ENCODE measurements at places on chromosomes 7 and 10. TPM values are rescaled to one million over a fixed set of nuclear protein-coding genes. Genes with fewer than 3 reads are reported as not detected.

- DNase-seq, result no peak
These were observed 164.0 kb upstream of the ASAH2 start for GRCh38 chr10:50415292-50415691.

GRCh38 chr10:48990226-48990625 is 50.6 kb upstream of the LRRC18 start:
- DNase-seq, result no peak

DNA sequence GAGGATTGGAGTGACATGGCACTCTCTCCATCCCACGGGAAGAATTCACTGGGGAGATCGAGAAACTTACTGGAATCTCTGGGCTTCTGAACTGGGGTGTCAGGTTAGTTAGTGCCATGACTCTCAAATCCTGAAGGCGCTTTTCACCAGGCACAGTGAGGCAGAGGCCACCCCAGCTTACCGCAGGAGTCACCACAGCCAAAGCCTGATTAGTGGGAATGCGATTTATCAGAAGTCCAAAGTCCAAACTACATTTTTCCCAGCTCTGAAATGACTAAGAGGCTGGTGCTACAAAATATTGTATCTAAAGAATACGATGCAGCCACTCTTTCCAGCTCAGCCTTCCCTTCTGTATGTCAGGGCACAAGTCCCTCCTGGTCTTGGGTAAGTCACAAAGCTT is 334.8 kb upstream of the SHH start:
- no peak for DNase-seq

DNA sequence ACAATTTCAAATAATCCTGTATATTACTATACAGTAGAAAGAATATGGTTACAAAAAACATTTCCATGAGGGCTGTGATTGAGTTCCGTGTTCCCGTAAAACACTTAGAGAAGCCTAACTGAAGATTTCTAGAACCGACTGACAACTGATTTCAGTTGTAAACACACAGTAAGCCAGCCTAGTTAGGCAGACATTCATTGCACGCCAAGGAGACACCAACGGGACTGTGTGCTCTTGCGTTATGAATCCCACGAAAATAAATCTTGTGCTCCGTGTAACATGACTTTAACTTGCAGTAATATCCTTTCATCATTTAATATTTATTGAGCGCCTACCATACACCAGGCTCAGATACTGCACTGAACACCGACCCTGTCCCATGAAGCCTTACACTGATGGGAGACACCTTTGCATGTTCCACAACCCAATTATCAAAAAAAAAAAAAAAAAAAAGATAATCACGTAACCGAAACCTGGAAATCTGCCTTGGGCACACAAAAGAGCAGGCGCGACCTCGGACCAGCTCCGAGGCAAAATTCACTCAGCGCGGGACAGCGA is 420 bp upstream of the KLHL7 start:
- no peak for DNase-seq

Gene CACNB2
- 34.3 TPM for total RNA-seq

- no peak for DNase-seq
These were observed 31.1 kb upstream of the PLEKHS1 start for GRCh38 chr10:113720386-113720785.

DNA sequence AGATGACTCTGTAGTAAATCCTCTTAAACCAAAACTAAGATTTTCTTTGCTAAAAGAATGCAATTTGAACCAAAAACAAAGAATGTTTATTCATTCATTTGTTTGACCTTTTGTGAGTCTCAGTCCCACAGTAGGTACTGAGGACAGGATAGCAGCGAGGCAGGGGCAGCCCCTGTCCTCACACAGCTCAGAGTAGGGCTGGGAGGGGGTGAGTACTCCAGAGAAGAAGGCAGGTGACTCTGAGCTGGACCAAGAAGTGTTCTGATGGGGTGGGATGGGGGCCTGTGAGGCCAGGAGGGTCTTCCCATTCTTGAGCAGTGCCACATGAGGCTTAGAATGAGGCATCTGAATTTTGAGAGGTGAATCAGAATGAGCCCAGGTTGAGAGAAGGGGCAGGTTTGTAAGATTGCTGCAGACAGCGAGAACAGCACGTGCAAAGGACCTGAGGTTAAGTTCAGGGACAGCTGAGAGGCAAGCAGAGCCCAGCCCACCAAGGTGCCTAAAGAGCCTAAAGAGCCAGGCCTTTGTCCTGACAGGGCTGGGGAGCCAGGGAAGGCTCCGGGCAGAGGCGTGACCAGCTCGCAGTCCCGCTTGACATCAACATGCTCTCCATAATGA is 56.9 kb upstream of the CHST15 start:
- DNase-seq, result no peak

Measured in left cardiac atrium (tissue), 4 donors.